Dermis microvascular lymphatic vessel endothelial cell (primary cell): ENCODE measurements at places on chromosomes 4 and X.

- no peak for DNase-seq
Observed at GRCh38 chr4:150852216-150852615, 162.9 kb downstream of the LRBA start.

DNA sequence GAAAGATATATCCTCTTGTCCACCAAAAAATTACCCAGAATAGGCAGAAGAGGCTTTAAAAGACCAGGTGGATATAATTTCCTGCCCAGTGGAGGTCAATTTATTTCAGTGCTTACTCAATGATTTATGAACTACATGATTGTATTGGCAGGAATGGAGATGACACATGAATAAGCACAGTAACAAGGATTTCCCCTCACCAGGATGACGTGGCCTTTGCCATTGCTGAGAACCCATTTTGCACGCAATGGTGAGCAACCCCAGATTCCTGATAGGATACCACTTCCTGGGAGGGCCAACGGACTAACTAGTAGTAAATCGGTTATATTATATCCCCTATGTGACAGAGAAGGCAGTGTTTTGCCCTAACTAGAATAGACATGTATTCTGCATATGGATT is 11.6 kb upstream of the TTC29 start:
- DNase-seq = peak; percentile 6

DNA sequence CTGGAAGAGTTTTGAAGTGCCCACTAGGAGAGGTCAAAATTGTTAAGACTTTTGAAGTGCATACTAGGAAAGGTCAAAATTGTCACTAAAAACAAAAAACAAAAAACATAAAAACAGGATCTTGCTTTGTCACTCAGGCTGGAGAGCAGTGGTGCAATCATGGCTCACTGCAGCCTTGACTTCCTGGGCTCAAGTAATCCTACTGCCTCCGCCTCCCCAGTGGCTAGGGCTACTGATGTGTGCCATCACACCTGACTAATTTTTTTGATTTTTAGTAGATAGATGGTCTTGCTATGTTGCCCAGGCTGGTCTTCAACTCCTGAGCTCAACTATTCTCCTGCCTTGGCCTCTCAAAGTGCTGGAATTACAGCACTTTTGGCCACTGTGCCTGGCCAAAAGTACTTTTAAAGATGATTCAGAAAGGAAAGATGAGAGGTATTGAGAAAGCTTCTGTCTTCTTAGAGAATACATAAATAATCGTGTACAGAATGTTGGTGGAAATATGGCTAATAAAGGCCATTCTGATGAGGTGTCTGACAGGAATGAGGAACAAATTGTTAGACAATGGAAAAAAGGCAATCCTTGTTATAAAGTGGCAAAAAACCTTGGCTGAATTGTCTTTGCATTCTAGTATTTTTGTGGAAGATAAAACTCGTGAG is 43.3 kb upstream of the STX18 start:
- DNase-seq = no peak

DNA sequence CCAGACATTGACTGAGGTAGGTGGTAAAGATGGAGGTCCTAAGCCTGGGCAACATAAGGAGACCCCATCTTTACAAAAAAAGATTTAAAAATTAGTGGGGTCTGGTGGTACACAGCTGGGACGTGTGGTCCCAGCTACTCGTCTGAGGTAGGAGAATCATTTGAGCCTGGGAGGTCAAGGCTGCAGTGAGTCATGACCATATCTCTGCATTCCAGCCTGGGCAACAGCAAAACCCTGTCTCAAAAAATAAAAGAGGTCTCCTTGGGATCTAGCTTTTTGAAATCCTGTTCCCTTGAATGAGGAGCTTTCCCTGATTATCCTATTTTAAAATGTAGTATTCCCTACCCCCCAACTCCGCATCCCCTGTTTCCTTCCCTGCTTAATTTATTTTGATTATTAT is 78.7 kb upstream of the OGT start:
- DNase-seq = no peak

DNA sequence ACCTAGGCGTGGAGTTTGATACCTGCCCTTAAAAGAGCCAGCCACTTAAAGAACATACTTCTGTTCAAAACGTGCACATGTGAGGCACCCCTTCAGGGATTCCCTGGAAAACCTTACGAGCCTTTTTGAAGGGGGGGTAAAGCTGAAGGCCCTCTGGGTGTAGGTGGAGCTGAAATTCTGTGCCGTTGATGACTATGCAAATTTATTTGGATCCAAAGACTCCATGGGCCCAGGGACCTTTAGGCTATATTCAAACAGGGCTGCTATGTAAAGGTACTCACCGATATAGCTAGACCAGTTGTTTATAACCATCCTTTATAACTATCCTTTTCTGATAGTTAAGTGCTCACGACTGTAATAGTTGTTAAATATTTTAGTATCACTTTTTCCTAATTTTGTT is 40.3 kb upstream of the NFXL1 start:
- DNase-seq = no peak

DNA sequence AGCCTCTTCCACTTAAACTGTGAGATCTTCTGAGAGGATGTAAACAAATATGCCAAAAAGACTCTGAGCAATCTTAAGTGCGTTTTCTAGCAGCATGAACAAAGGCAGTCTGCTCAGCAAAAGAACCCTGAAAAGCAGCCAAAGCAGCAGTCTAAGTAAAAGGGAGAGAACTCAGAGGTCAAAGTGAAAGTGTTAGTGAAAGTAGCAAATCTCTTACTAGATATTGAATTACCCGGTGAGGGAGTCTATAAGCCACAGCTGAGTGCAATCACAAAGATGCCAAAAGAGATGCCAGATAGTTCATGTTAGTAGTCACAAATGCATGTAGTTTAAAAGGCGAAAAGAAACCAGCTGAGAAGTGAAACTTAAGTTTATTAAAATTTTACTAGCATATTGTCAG is 7.9 kb upstream of the GNRHR start:
- no peak for DNase-seq

- DNase-seq = no peak
Observed at GRCh38 chrX:3191201-3191600, 149.9 kb downstream of the ARSF start.

DNA sequence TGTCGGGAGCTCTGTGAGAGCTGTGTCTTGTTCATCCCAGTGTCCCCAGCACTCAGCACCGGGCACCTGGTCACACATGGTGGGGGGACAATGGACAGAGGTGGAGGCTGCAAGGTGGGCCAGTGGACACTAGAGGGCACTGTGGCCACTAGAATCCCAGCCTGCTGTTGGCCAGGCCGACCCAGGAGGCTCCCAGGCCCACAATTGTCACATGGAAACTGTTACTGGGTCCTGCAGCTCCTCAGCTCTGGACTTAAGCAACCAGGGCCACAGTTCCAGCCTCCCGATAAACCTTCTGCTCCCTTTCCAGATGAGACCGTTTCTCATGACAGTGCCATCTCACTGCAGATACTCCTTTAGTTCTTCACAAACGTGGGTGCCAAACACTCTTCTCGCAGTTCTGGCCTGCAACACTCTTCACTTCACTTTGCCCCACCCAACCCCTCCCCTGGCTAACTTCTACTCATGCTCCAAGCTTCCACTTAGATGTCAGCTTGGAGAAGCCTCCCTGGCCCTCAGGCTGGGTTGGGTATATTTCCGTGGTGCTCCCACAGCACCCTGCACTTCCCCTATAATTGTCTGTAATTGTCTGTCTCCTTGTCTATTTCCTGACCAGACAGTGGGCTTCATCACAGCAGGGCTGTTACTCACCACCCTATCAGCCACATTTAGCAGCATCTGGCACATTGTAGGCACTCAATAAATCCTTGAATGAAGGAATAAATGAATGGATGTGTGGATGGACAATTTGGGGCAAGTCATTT is 3.5 kb upstream of the IQSEC2 start:
- DNase-seq = peak; percentile 49

GRCh38 chrX:40207626-40208025 is 109.9 kb upstream of the BCOR start:
- no peak for DNase-seq

DNA sequence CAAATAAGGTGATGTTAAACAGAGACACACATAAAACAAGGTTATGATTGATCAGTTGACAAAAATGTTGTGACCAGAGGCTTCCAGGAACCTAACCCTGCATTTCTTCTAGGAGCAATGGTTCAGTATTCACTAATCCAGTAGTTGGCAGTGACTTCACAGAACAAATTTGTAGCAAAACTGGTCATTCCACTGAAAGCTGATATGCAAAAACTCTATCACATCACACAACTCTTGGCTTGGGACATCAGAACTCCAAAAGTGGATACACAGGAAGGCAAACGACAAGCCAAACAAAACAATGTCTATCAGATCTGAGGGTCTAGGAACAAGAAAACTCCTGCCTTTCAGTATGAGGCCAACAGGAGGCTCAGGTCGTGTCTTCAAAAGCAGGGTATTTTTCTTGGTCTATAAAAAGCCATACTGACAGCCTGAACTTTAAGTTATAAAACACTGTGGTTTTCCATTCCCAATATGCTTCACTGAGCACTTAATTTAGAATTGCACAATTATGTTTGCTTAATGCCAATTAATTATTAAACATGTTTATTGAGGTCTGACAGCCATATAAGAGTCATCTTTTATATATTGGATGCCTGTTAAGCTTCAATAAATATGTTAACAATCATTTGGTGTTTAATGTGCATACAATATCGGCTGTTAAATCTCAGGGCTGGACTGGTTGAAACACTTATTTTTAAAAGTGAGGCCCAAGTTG is 45.6 kb downstream of the SOD3 start:
- DNase-seq = no peak

GRCh38 chr4:121454251-121454979 is 73.6 kb upstream of the QRFPR start:
- no peak for DNase-seq

- no peak for DNase-seq
Observed at GRCh38 chr4:36385951-36386571, 104.6 kb downstream of the DTHD1 start.

- no peak for DNase-seq
Observed at GRCh38 chrX:84240848-84241565, 53.0 kb upstream of the RPS6KA6 start.

- DNase-seq = no peak
Observed at GRCh38 chr4:177579649-177580048, 137.4 kb upstream of the AGA start.

DNA sequence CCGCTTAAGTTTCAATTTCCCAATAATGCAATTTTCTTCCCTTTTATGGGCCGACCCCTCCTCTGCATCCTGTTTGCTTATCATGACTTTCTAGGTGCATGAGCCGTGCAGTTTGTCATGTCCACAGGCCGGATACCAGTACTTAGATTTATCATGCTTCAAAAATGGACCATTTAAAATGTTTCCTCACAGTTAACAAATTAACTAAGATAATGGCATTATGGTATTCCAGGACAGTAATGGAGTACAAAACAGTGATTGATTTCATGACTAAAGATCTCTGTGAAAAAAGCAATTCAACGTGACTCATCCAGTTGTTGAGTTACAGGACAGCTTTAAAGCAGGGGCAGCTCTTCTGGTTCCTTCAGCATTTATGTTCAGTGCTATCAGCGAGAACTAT is 23.0 kb downstream of the SNX25 start:
- no peak for DNase-seq

DNA sequence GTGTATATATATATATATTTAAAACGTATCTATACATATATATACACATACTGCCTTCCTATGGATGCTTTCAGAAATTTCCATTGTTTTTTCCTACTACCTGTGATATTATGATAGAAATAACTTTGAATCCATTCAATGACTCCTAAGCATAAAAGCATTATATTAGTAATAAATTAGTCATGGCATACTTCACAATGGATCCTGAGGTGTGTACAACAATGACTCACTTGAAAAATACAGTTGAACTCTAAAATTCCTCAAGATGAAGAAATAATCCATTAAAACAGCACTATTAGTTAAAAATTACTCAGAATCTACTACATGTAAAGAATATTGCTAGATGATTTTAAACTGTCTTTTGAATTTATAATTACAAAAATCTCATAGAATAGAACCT is 201.1 kb downstream of the STPG2 start:
- DNase-seq = no peak

DNA sequence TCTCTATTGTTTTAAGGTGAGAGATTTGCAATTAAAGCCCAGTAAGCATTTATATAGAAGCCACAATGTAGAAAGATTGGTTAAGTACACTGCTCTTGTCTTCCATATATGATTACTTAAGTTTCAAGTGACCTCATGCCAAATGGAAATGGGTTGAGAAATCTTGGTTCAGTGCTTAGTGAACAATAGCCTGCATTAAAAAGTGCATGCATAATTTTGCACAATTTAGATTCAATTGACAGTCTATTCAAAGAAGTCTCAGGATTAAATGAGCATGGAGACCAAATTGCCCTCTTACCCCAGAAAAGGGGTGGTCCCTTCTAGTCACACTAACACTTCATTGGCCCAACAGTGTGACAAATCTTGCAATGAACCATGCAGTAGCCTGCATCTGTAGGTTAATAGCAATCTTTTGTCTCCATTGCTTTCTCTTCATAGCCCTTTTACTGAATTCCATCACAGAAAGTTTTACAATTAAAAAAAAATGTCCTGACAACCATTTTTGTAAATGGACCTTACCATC is 93.6 kb downstream of the HHIP start:
- no peak for DNase-seq

- no peak for DNase-seq
Observed at GRCh38 chrX:78496483-78496882, 162.6 kb downstream of the RTL3 start.

DNA sequence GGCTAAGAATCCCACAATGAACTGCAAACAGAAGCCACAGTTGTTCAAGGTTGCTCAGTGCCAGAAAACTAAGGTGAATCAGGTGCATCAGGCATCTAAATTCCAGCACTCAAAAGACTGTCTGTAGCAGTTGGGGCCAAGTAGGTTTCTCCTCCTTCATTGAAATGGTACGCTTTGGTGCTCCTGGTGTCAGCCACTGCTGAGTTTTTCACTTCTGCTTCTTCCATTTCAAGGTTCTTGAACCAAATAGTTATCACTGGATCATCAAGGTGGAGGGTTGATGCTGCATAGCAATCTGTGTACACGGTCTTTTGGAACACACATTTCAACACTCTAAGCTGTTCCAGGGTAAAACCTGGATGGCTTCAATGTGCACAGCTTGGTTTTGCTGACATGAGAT is 74.4 kb downstream of the TMA16 start:
- DNase-seq = no peak

DNA sequence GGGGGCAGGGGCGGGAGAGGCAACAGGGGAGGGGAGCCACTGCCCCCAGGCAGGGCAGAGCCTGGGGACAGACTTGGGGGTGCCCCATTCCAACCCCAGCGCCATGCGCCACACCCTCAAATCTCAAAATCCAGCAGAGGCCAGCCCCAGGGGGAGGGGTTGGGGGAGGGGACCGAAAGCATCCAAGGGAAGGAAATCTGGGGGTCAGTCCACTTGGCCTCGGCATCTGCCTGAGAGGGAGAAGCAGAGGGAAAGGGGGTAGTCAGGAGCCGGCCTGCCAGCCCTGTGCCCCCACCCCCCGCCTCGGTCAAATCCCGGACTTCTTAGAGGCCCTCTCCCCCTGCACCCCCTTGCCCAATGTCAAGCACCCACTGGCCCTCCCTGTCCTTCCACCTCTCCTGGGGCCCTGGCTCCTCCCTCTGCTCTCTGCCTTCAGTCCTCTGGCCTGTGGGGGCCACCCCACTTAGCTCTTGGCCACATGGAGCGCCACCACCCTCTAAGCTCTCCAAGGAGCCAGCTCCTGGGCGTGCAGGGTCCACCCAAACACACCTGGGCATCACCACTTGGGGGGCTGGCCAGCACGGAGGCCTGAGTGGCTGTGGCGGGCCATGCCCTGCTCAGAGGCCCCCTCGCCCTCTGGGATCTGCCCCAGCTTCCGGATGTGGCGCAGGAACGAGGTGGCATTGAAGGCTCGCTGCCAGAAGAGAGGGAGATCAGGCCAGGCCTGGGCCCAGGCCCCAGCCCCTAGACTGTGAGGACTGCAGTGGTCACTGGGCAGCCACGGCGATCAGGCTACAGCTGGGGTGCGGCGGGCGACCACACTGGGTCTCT is 3.5 kb downstream of the PNCK start:
- DNase-seq = no peak
